ENCODE measurements at places on chromosomes 16 and 17.

DNA sequence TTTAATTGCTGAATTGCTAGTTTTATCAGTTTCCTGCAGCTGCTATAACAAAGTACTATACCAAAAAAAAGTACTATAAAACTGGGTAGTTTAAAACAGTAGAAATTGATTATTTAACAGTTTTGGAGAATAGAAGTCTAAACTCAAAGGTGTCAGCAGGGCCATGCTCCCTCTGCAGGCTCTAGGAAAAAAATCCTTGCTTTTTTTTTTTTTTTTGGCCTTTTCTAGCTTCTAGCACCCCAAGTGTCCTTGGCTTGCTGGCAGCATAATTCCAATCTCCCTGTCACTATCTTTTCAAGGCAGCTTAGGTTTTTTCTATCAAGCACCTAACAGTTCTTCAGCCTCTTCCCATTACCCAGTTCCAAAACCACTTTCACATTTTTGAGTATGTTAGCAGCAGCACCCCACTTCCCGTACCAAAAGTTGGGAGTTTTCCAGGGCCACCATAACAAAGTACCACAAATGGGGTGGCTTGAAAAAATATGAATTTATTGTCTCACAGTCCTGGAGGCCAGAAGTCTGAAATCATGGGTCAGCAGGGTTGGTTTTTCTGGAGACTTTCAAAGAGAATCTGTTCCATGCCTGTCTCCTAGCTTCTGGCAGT is 37.4 kb downstream of the BPTF start:
- H3K27ac ChIP-seq = no peak overlapping the region
- no peak for DNase-seq
- H3K4me3 ChIP-seq = no peak overlapping the region

DNA sequence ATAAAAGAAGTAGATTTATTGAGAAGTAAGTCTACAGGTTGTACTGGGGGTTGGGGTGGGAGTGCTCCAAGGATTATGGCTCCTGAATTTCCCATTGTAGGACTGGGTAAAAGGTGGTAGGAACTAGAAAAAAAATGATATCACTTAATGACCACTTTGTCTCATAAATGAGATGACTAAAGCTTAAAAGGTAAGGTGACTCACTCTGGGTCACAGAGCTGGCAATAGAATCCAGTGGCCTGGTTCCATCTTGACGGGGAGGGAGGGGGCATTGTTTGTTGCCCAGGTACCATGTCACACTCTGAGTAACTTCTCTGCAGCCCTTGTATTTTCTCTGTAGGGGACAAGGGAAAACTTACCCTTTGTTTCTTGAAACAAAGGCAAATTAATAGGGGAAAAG is 126.1 kb downstream of the PITPNC1 start:
- H3K27ac ChIP-seq = no peak overlapping the region
- H3K4me1 ChIP-seq = peaks cover 6% of the 10 kb centered on the region
- H3K4me3 ChIP-seq = no peak overlapping the region
- H3K27me3 ChIP-seq = no peaks in the 10 kb centered on the region
- DNase-seq = no peak
- no peaks in the 10 kb centered on the region for H3K36me3 ChIP-seq

DNA sequence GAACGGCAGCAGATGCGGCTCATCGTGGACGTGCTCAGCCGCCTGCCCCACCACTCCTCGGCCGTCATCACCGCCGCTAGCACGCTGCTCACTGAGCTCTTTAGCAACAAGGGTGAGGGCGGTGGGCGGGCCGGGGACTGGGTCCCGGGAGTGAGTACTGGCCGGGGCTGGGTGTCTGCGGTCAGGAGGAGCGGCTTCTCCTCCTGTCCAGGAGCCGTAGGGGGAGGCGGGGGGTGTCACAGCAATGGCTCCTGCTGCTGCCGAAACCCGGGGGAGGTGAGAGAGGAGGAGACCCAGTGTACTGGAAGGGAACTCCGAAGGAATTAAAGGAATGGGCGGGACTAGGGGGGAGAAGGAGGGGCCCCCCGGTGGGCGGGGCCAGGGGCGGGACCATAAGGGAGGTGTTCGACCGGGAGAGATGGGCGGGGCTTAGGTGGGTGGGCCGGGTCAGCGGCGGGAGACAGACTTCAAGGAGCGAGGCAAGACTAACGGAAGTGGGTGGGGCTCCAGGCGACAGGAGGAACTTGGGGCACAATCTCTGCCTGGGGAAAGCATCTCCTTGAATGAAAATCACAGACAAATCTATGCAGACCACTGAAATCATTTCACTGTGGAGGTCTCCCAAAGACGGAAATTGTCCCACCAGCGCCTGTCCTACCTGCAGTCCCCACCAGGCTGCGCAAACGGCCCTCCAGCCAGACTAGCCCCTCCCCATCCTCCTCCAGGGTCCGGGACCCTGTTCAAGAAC is 2.4 kb downstream of the NAGS start:
- peaks cover 53% of the 10 kb centered on the region for H3K4me1 ChIP-seq
- peak overlapping the region; percentile 81 for H3K4me3 ChIP-seq

DNA sequence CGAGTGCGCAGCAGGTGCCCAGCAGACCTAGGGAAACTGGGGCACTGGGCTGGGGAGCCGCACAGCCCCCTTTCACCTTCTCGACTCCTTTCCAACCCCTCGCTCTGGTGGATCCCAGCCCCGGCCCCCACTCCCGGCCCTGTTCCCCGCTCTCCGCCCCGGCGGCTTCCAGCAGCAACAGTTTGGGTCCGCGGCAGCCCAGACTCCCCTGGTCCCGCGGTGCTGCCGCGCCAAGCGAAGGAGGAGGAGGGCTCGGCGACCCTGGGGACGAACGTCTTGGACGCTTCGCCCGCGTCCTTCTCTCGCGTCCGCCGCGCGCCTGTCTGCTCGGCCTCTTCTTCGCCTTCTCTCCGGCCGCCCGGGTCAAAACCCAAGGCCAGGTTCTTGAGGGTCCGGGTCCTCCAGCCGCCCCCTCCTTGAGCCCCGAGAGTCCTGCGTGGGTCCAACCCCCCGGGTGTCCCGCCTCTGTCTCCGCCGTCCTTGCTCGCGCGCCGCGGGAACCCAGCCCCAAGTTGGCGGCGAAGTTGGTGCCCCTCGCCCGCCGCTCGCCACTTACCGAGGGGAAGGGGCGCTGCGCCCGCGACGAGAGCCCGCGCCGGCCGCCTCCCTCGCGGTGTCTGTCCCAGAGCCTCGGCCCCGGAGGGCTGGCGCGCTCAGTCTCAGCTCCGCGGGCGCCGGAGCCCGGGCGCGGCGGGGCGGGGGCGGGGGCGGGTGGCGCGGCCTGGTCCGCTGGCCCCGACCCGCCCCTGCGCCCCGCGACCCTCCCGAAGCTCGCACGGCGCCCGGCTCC is 1.4 kb upstream of the GRIN2C start:
- H3K27ac ChIP-seq = no peak overlapping the region
- H3K36me3 ChIP-seq = no peaks in the 10 kb centered on the region
- no peak for DNase-seq
- H3K4me1 ChIP-seq = peaks cover 35% of the 10 kb centered on the region
- peaks cover 57% of the 10 kb centered on the region for H3K27me3 ChIP-seq

GRCh38 chr16:30946671-30947540 is 2.0 kb upstream of the ORAI3 start:
- DNase-seq = no peak
- H3K4me3 ChIP-seq = no peak overlapping the region
- H3K27ac ChIP-seq = no peak overlapping the region
- H3K36me3 ChIP-seq = peaks cover 17% of the 10 kb centered on the region
- no peaks in the 10 kb centered on the region for H3K27me3 ChIP-seq

DNA sequence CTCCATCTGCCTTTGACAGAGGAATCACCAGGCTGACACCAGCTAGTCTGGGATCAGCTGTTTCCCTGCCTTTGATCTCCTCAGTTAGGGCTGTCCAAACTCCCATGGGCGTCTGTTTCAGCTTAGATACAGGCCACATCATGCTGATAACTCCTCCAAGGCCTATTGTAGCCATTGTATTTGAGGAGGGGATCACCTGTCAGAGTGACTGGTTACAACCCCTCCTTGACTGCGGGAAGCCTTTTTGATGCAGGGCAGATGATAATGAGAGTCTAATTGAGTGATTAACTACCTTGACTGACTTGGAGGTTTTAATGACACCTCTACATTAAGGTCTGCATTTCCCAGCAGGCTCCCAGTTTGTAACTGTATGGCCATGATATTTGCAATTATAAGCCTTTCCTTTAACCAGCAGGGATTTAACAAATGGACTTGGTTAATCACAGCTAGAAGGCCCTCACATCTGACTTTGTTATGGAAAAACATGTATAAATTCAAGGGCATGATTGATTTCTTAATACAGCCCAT is 863.5 kb downstream of the KCNJ2 start:
- no peaks in the 10 kb centered on the region for H3K27me3 ChIP-seq
- H3K4me1 ChIP-seq = no peaks in the 10 kb centered on the region
- no peak for DNase-seq
- H3K4me3 ChIP-seq = no peak overlapping the region
- H3K27ac ChIP-seq = no peak overlapping the region

Measured in left ventricle myocardium inferior (tissue), 1 donor.